ENCODE measurements at places on chromosomes 6 and 20.

DNA sequence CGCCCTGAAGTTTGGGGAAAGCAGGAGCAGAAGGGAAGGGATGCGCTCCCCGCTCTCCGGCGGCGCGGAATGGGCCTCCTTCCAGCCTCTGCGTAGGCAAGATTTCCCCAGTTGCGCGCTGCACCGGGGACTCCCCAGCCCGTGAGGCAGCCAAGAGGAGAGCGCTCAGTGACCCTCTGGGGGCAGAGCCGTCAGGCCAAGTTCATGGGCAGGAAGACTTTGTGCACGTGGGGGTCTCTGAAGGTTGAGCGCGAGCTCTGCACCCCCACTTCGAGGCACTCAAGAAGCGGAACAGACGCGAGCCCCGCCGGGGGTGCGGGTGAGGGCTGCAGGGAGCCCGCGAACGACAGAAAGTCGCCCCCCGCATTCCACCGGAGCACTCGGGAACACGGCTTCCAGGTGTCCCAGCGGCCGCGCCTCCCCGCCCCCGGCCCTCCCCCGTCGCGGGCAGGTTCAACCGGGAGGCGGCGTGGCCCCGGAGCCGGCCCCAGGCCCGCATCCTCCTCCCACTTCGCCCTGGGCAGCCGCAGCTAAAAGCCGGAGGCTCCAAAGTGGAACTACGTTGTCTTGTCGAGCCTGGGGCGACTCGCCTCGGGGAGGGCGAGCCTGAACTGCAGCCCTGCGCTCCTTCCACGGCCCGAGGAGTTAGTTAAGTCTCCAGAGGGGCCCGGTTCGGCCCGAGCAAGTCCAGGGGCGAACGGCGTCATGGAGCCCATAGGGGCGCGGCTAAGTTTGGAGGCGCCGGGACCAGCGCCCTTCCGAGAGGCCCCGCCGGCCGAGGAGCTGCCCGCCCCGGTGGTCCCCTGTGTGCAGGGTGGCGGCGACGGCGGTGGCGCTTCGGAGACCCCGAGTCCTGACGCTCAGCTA is at the start of gene PPP1R3G:
PPP1R3G (plus strand) TSS at position 561 of the 867 bp plus-strand sequence; CDS start at position 706, 145 bp downstream.
- peak; percentile 15 for DNase-seq

- DNase-seq, result no peak
Measured at GRCh38 chr6:98669371-98669770, 165.0 kb upstream of the POU3F2 start.

- no peak for DNase-seq
Measured at GRCh38 chr20:44361021-44361420, 5.5 kb downstream of the HNF4A start.

GRCh38 chr20:14838663-14839628 is 501.5 kb upstream of the FLRT3 start:
- DNase-seq, result no peak

- no peak for DNase-seq
Measured at GRCh38 chr6:75581231-75581630, 20.4 kb upstream of the SENP6 start.

DNA sequence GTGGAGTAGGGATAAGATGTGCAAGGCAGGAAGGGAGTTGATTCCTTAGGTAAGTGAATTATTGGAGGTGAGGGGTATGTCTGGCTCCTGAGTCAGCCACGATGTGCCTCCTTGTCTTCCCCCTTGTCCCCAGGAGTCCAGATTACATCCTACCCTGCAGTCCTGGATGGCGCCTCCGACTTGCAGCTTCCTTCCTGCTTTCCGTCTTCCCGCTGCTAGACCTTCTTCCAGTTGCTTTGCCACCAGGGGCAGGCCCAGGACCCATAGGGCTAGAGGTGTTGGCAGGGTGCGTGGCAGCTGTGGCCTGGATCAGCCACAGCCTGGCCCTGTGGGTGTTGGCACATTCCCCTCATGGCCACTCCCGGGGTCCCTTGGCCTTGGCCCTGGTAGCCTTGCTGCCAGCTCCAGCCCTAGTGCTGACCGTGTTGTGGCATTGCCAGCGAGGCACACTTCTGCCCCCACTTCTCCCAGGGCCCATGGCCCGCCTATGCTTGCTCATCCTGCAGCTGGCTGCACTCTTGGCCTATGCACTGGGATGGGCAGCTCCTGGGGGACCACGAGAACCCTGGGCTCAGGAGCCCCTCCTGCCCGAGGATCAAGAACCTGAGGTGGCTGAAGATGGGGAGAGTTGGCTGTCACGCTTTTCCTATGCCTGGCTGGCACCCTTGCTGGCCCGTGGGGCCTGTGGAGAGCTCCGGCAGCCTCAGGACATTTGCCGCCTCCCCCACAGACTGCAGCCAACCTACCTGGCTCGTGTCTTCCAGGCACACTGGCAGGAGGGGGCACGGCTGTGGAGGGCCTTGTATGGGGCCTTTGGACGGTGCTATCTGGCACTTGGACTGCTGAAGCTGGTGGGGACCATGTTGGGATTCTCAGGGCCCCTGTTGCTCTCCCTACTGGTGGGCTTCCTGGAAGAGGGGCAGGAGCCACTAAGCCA is 4.9 kb downstream of the ABCC10 start:
- DNase-seq, result no peak

- no peak for DNase-seq
Measured at GRCh38 chr20:916125-916799, at the start of gene ANGPT4. TSS of gene ANGPT4 (minus strand) at chr20:916334. CDS start at chr20:916214, 120 bp downstream.

- DNase-seq, result no peak
Measured at GRCh38 chr6:1049900-1050299, 262.0 kb upstream of the FOXQ1 start.

GRCh38 chr6:53945765-53946407 is 151.1 kb downstream of the LRRC1 start:
- DNase-seq, result no peak

GRCh38 chr6:44105993-44106740 is 21.1 kb downstream of the MRPL14 start:
- DNase-seq, result no peak

- no peak for DNase-seq
Measured at GRCh38 chr20:54059691-54060364, 10.6 kb downstream of the BCAS1 start.

DNA sequence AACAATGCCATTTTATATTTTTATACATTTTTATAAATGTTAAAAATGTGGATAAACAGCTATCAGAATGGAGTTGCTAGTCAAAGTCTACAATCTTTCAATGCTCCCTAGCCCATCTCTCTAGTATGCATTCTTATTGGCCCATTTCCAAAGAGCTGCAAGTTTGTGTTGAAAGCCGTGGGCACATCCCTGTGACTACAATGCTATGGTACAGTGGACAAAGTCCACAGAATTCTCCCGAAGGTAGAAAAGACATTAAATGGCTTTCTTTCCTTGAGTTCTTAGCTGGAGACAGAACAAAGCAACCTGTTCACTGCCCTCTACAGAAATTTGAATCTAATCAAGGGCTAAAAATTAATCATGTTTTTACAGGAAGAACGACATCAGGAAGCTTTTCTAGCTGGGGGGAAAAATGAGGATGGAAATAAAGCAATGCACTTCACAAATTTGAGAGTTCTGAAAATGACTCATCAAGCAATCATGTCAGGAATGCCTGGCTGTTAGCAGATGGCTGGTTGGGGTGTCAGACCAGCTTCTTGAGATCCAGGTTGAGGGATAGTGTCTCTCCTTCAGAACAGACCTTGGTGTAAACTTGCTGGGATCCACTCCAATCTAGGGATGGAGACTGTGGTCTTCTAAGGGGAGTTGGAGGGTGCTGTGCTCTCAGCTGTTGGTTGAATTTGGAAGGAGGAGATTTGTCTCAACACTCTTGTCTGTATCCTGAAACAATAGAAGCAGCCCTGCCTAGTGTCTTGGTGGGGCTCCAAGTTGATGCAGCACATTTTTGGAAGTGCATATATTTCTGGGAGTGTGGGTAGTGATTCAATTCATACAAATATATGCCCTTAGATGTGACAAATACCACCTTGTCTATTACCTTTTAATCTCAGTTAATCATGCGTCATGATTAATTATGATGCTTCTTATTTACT is 143.4 kb upstream of the PHACTR1 start:
- no peak for DNase-seq

GRCh38 chr20:40471261-40471629 is 217.8 kb downstream of the MAFB start:
- DNase-seq, result no peak

DNA sequence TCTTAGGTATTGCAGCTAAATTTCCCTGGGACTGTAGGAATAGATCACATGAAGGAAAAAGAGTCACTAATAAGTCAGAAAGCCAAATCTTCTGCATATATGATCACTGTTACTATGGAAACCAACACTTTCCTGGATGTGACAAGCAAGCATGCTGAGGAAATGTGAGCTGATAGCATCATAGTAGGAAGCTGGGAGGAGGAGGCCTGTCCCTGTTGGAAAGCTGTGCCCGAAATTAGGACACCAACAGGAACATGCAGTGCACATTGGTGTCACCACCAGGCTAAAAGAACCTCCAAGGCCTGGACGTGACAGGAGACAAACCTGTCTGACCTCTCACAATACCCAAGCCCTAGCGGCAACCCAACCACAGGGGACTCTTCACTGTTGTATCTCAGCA is 181.9 kb upstream of the PCSK2 start:
- DNase-seq, result no peak

DNA sequence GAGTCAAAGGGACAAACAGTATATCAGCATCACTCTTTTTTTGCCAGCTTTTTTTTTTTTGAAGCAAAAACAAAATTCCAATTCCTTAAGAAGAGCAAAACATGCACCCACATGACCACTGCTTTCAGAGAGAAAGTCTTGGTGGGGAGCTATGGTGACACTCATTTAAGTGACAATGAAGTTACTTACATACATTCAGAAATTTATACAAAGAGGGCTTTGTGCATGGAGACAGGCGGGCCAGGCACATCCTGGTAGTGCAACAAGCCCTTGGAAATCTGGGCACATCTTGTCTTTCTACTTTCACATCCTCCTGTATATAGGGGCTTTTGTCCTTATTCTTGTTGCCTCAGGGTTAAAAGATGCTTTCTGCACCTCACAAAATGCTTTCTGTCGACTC is 55.9 kb downstream of the IL22RA2 start:
- no peak for DNase-seq

DNA sequence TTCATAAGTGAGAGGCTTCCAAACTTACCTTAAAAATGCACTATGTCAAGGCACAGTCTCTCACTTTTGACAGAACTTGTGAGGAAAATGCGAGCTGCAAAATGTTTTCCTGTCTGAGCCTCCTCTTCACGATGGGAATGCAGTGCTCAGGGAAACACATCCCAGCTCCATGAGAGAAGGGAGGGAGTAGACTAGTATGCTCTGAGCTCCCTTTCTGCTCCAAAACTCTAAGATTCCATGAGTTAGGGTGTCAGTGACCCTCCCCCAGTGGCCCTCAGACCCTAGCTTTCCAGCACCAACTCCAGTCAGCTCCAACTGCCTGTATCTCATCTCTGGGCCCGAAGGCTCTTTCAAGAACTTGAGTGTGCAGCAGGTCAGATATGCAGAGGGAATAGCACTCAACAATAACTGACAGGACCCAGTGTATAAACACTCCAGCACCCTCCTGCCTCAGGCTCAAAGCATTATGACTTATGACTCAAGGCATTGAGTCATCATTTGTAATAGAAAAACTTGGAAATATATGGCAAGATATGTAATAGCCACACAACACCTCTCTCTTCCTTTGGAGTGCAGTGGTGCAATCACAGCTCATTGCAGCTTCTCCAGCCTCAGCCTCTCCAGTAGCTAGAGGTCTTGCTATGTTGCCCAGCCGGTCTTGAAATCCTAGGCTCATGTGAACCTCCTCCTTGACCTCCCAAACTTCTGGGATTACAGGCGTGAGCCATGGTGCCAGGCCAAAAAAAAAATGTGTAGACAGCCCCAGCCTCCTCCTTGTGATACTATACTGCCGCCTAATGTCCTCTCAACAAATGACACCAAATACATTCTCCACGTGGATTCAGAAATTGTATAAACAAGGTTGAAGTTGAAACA is 16.7 kb upstream of the ENTPD6 start:
- no peak for DNase-seq

GRCh38 chr6:8731874-8732273 is 296.5 kb upstream of the SLC35B3 start:
- no peak for DNase-seq

DNA sequence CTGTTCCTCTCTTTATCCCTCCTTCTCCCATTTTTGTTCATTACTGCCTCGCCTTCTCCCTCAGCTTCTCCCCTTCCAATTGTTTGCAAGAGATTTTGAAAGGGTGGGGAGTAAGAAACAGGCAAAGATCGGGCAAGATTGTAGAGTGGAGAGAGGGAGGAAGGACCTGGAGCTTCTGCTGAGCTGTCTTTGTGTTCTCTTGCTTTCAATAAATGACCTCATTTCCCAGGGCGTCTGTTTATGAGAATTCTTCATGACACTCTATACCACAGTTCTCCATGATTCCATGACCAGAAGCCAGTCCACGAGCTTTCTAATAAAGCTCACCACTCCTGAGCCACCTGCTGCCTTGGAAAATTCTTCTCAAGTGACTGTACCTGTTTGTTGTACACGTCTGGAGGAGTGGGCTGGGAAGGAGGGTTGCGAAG is 50.0 kb upstream of the PLEKHG1 start:
- no peak for DNase-seq

DNA sequence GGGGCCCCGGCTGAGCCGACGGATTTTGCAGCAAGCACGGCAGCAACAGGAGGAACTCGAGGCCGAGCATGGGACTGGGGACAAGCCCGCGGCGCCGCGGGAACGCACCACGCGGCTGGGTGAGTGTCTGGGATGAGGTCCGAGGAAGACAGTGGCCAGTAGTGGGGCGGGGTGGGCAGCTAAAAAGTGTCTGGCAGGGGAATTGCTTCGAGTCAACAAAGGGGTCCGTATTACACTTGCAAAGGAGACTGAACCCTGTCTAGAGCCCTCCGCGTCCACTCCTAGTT is 356 bp downstream of the BYSL start:
- no peak for DNase-seq

GRCh38 chr6:44535446-44535845 is 147.9 kb downstream of the CDC5L start:
- no peak for DNase-seq

GRCh38 chr6:82419132-82419581 is 55.5 kb downstream of the TPBG start:
- DNase-seq, result no peak

GRCh38 chr6:16420715-16421461 is 182.5 kb downstream of the GMPR start:
- DNase-seq, result peak; percentile 46

DNA sequence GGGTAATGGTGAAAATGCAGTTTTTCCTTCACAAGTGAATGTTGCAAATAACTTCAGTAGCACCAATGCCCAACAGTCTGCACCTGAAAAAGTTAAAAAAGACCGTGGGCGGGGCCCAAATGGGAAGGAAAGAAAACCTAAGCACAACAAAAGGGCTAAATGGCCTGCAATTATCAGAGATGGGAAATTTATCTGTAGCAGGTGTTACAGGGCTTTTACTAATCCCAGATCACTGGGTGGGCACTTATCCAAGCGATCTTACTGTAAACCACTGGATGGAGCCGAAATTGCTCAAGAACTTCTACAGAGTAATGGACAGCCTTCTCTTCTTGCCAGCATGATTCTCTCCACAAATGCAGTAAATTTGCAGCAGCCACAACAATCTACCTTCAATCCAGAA is 64.8 kb upstream of the SMIM8 start:
- no peak for DNase-seq

- DNase-seq, result no peak
Measured at GRCh38 chr20:11195899-11196558, 522.2 kb upstream of the JAG1 start.

DNA sequence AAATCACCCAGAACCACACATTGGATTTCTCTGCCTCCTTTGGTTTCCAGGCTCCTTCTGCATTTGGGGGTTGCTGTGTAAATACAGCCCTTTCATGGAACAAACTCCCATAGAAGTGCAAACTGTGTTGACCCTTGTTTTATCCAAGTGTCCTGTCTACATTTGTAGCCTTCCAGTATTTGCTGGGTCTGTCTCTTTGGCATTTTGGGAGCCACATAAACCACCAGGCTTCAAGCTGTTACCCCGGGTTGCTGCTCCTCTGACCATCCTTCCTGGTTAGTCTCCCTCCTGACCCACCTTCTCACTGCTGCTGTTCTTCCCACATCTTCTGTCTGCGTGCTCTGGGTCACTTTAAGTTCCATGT is 7.6 kb upstream of the MTHFD1L start:
- DNase-seq, result no peak

All from stimulated activated CD4-positive, alpha-beta T cell treated with anti-CD3 and anti-CD28 coated beads, Interleukin-12 subunit alpha, Interleukin-12 subunit beta, amount 100 ng/mL, for 48 hours (primary cell).